ENCODE measurements at places on chromosomes 2 and 18. TPM values are rescaled to one million over a fixed set of nuclear protein-coding genes. Genes with fewer than 3 reads are reported as not detected.

DNA sequence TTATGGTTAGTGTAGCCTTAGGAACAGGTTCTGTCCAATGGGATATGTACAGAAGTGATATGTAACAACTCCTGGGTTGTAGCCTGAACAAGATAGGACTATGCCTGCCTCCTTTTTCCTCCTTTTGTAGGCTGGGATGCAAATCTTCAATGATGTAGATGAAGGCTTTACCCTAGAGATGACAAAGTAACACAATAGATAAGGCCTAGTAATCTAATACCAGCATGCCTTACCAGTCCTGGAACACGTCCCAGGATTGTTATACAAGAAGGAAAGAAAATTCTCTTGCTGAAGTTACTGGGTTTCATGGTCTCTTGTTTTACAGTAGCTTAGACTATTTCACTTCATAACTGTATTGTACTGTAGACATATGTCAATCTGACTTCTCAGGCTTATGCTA lies 192.1 kb downstream of the OTX1 start:
- no peak for DNase-seq

- no peak for DNase-seq
Measured at GRCh38 chr2:56590611-56591010, 406.8 kb downstream of the CCDC85A start.

GRCh38 chr2:86336675-86337243 lies 667 bp downstream of the REEP1 start:
- DNase-seq, result no peak

DNA sequence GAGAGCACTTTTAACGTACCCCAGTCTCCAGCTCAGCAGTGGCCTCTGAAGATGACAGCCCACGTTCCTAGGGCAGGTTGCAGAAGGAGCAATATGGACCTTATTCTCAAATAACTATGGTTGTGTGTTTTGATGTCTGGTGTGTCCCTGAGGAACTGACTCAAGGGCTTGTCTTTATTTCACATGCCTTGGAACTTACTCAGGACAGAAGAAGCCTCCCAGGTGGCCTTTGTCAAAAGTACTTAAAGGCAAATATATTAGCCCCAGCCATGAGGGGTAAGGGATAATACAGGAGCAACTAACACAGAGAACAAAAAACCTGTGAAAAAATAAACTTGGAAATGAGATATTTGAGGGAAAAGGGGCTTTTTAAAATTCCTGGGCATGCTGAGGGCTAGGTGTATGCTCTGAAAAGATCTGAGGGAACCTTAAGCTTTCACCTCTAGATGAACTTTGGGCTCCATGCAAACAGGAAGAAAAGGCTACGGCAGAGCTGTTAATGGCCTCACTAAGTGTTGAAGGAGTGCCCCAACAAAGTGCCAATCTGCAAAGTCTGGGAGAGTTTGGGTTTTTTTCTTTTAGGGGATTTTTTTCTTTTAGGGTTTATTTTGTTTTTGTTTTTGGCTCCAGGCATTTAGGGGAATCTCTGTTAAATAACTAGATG lies 40.3 kb downstream of the SRBD1 start:
- no peak for DNase-seq

DNA sequence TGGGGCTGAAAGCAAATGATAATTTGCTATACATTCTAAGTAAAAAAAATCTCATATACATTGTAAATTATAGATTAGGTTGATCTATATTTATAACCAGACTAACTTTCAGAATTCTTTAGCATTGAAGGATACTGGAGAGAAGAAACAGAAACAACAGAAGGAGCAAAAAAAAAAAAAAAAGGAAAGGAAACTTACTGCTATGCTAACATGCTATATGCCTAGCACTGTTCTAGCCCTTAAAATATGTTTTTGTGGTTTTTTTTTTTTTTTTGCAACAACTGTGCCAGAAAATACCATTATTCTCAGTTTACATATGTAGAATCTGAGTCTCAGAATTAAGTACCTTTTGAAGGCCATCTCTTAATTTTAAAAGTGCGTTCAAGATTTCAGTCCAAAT lies 204.9 kb upstream of the MC4R start:
- DNase-seq, result no peak

- no peak for DNase-seq
Measured at GRCh38 chr2:599601-600000, 77.6 kb downstream of the TMEM18 start.

- no peak for DNase-seq
Measured at GRCh38 chr2:18408638-18409037, 151.8 kb downstream of the RDH14 start.

DNA sequence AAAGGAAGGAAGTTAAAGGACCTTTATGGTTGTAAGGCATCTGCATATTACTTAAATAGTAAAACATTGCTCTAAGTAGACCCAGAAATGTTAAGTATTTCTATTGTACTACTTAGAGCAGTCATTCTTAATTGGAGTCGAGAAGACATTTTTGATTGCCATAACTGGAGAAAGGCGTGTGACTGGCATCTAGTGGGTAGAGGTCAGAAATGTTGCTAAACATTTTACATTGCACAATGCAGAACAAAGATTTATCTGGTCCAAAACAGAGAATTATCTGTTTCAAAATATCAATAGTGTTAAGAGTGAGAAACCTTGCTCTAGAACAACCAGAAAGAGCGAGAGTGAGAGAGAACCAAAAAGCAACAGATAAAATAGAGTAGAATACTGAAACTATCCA lies 23.3 kb upstream of the ROCK1 start:
- DNase-seq, result no peak

DNA sequence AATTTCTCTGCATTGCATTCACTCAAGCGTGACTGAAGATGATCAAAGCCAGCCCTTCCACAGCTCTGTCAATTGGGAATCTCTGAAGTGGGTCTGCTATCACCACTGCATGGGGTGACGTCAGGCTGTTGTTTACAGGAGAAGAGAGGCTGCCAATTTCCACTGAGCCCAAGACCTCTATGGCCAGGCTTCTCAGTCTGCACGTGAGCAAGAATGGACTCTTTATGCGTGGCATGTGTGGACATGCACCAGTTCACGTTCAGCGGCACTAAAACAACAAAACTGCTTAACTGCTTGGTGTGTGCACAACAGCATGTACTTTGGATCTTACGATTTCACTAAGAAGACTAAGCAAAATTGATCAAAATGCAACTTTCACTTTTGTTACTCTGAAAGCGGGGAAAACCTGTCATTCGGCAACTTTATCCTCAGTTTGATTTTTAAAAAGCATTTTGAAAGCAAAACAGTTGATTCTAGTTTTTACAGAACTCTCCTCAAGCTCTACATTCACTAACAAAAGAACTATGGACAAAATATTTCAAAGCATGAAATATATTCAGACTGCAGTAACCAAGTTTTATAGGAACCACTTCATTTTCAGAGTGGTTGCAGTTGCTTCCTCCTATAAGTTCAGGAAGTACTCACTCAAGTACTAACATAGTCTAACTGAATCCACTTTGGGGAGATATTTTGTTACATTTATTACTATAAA lies 77.0 kb upstream of the SERTAD2 start:
- no peak for DNase-seq

GRCh38 chr2:144935736-144936135 lies 415.8 kb upstream of the ZEB2 start:
- no peak for DNase-seq

- peak; percentile 76 for DNase-seq
Measured at GRCh38 chr2:156341452-156342253, 9.1 kb upstream of the NR4A2 start.

ALKAL2 gene
- polyA plus RNA-seq, result 4.9 TPM

GRCh38 chr2:168660870-168661862 lies 141.3 kb upstream of the NOSTRIN start:
- no peak for DNase-seq

- no peak for DNase-seq
Measured at GRCh38 chr2:48268671-48269070, 261.3 kb upstream of the STON1 start.

DNA sequence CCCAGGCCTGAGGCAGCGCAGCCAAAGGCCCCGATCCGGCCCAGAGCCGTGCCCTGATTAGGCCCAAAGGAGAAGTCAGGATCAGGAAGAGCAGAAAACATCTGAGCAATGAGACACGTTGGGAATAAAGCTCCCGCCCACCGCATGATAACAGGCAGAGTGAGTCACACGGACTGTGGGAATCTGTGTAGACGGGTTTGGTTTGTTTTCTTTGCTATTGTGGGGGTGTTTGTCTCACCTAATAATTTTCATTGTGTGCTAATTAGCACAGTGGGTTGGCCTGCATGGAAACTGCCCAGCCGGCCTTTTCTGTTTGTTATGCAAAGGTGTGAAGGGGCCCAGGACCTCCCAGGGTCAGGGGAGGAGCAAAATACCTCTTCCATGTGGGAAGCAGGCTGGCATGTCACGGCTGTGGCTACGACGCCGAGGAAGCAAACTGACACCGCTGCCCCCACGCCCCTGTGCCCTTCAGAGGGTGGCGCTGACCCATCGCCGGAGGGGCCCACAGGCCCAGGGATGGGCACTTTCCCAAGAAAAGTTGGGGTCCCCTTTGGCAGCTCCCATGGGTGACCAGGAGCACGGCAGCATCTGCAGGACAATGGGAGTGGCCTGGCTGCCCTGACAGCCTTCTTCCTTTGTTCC lies 68.4 kb upstream of the CTDP1 start:
- no peak for DNase-seq

GRCh38 chr2:124035001-124035400 lies 9.9 kb downstream of the CNTNAP5 start:
- no peak for DNase-seq

COLEC11 gene
- 3.4 TPM for polyA plus RNA-seq

LGALSL gene
- polyA plus RNA-seq, result 41.8 TPM

- no peak for DNase-seq
Measured at GRCh38 chr2:234514873-234515638, 18.2 kb upstream of the ARL4C start.

HSBP1L1 gene
- polyA plus RNA-seq, result 25.5 TPM

UGT1A10 gene
- polyA plus RNA-seq, result not detected

GRCh38 chr18:46445522-46446313 lies 211.3 kb downstream of the LOXHD1 start:
- no peak for DNase-seq

DNA sequence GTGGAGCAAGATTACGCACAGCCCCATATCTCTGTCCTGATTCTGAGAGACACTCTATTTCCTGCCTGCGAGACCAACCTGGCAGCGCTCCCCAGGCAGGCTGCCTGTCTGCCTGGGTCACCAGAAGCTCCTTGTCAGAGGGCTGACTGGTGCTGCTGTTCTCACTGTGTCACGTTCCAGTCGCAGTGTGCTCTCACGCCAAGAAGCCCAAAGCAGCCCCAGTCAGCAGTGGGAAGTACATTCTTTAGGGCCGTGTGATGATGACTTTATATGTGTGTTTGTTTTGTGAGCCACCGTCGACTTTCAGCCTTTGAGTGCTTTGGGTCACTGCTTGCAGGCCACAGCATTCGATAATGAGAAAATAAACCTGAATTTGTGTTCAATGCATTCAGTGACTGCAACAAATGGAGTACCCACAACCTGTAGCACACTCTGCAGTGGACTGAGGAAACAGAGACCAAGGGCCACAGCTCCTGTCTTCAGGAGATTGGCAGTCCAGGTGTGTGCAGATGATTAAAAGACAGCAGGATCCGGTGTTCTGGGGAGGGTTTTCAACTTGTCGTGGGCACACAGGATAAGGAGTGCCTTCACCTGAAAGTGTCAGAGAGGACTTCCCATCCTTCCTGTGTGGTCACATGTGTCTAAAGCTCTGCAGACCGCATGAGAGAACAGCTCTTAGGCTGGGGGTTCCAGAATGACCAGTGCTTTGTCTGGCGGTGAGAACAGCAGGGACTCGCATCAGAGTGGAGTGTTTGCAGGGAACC lies 4.8 kb downstream of the TNFRSF11A start:
- no peak for DNase-seq

GRCh38 chr2:6887751-6888192 lies 10.2 kb downstream of the RSAD2 start:
- DNase-seq, result no peak

GRCh38 chr18:13540477-13541182 lies 185.7 kb downstream of the FAM210A start:
- no peak for DNase-seq

DNA sequence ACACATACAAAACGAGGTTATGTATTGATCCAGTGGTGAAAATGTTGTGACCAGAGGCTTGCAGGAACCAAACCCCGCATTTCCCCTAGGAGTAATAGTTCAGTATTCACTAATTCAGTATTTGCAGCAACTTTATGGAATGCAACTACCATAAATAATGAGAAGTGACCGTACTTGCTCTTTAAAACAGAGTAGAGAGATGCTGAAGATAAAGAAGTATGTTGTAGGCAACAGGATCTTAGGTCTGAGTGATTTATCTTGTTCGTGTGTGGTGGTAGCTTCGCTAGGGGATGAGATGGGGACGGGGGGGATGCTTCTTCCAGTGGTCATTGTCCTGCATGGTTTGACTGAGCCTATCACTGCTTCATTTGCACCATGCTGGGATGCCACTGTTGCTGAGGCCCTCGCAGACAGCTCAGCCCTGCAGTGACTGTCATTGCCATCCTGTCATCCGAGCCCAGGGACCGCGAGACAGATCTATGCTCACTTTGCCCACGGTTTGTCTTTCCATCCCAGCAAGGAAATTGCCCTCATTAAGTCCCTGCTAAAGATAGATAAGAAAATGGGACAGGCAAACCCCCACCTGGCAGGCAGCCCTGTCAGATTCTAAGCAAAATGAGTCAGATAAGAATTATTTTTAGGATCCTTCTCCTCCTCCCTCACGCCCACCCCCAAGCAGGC lies 181.3 kb downstream of the CTIF start:
- DNase-seq, result no peak

TLX2 gene
- 0.07 TPM for polyA plus RNA-seq

DNA sequence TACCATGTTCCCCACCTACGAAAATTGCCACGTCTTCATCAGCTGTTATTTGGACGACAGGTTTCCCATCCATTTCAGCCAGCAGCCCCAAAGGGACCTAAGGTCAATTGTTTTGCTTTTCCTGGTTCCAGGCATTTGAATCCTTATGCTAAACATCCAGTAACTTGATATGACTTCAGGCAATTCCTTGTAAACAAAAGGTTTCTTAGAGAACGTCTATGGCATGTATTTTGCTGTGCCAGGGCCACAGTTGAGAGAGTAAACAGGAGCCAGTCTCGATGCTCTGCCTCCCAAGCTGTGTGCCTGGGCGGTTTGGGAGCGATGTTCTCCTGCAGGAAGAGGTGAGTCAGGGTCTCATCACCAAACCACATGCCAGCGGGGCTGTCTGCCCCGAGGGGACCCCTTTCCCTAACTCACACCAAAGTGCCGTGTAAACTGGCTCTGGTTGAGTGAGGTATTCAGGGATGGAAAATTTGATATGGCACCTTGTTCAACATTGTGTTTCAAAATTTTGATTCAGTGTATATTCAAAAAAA lies 12.9 kb upstream of the MC5R start:
- DNase-seq, result no peak

DNA sequence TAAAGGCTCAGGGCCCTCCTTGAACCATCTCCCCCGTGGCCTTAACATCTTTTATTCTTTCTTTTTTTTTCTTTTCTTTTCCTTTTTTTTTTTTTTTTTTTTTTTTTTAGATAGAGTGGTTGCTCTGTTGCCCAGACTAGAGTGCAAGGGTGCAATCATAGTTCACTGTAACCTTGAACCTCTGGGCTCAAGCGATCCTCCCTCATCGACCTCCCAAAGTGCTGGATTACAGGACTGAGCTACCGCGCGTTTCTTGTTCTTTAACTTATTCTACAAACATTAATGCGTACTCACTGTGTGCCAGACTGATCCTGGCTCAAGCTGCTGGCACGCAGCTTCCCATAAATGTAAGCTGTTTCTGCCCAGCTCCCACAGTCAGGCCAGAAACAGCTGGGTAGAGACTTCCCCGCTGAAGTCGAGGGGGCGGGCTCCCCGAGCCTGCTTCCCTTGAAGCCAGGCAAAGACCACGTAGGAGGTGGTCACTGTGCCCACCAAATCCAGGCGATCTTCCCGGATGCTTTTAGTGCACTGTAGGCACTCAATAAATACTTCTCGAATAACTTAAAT lies 29.2 kb upstream of the ATP6V1B1 start:
- DNase-seq, result no peak

SLC19A3 gene
- 10.7 TPM for polyA plus RNA-seq

GRCh38 chr18:23115683-23116096 lies 19.6 kb upstream of the CABLES1 start:
- no peak for DNase-seq

Measured in left kidney (tissue), 8 donors.